ENCODE measurements at places on chromosomes 12 and 14.

GRCh38 chr12:103442822-103443221 lies 52.9 kb downstream of the C12orf42 start:
- no peak for DNase-seq

DNA sequence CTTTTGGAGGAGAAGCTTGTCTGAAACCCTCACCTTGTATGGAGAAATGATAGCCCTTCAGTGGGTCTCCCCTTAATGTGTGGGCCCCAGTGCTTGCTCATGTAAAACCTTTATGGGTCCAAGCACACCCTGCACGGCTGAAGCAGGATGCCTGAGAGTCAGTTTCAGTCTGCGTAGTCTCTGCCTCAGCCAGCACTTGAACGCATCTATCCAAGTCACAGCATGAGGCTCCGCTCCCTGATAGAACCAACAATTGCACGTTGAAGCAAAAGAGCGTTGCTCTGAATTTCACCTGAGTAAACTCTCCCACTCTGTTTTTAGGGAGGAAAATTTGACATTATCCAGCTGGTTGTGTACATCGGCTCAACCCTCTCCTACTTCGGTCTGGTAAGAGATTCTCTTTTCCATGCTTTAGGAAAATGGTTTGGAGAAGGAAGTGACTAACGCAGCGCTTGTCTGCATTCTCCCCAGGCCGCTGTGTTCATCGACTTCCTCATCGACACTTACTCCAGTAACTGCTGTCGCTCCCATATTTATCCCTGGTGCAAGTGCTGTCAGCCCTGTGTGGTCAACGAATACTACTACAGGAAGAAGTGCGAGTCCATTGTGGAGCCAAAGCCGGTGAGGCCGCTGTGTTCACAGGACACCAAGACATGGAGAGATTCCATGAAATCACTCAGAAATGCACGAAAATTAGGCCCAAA lies 33.0 kb upstream of the P2RX4 start:
- DNase-seq, result no peak

DNA sequence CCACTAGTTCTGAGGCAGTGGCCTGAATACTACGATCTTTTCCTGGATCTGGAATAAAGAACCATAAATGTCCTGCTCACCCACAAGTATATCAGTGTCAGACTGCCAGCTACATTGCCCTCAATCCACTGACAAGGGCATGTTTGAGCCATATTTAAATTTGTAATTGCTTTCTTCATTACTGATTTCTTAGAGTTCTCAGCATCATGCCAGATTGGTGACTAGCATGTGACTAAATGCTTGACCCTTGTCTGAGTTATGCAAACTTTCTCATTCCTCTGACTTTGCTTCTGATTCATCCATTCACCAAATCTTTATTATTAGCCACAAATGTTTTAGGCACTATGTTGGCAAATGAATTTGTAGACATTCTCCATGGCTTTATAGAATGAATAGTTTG lies 143.6 kb upstream of the SLC16A7 start:
- no peak for DNase-seq

GRCh38 chr14:49769581-49770211 lies 1.7 kb downstream of the KLHDC2 start:
- DNase-seq, result peak; percentile 20

GRCh38 chr12:45490232-45490881 lies 239.1 kb upstream of the ARID2 start:
- no peak for DNase-seq
